ENCODE measurements at places on chromosomes 2 and 18.
A peak's percentile ranks its signal among the peaks of the same experiment; 100 is the strongest.

- no peak for DNase-seq
Measured at GRCh38 chr2:108320326-108320922, 31.7 kb downstream of the SULT1C2 start.

DNA sequence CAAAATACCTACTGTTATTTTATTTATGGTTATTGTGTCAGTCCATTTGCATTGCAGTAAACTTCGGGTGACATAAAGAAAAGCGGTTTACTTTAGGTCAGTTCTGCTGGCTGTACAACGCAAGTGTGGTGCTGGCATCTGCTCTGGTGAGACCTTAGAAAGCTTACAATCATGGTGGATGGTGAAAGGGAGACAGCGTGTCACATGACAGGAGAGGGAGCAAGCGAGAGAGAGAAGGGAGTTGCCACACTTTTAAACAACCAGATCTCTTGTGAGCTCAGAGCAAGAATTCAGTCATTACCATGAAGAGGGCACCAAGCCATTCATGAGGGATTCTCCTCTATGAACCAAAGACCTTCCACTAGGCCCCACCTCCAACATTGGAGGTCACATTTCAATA, 2.0 kb upstream of the FAM171B start:
- no peak for DNase-seq

GRCh38 chr2:172434821-172435605, 7.6 kb downstream of the ITGA6 start:
- DNase-seq, result peak; percentile 26

GRCh38 chr2:70029814-70030409, 57.4 kb upstream of the PCBP1 start:
- DNase-seq, result no peak

DNA sequence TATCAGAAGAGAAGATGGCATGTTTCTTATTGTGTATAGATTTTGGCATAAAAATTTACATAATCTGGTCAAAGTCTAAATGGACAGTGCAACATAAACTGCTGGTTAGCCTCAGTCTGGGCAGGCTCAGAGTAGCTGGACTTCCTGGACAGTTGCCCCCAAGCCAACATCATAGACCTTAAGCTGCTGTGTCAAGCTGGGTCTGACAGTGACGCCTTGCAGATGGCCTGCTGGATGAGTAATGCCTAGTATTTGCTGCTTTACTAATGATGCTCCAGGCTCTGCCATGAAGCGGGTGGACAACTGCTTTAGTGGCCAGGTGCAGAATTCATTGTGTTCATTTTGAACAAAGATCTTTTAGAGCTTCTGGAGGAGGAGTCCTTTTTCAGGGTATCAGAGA, 603.7 kb upstream of the ZEB2 start:
- no peak for DNase-seq

DNA sequence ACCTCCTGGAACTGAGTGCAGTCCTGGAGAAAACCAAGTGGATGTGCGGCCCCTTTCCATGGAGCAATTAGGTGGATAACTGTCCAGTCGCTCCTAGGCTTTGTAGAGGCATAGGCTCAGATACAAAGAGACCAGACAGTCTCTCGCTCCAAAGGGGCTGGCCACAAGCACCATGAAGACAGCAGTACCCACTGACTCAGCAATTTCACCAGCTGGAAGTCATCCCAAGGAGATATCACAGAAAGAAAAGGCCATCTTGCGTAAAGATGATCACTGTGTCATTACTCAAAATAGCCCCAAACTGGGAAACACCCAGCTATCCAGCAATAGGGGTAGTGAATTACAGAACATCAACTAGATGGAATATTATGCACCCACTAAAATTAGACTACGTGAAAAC, 161.2 kb downstream of the MSH2 start:
- no peak for DNase-seq

All from stimulated activated CD4-positive, alpha-beta T cell treated with anti-CD3 and anti-CD28 coated beads, Interleukin-4, amount 100 ng/mL, for 24 hours (primary cell).